ENCODE measurements at places on chromosomes 16 and 17.

DNA sequence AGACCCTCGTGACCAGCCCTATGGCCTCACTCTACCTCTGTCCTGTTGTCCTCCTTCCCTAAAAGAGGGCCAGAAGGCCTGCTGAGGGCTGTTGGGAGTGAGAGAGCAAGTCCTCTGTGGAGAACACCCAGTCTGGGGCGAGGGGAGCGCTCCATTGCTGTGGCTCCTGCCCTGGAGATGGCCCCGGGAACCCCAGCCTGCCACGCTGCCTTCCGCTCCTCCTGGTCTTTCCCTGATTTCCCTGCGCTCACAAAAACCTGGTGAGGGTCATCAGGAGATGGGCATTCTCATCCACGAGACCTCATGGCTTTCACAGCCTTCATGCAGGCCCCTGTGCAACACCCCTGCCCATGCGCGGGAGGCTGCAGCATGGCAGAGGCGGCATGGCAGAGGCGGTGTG is 21.2 kb downstream of the DRC3 start:
- DNase-seq = no peak

- no peak for DNase-seq
Measured at GRCh38 chr16:88654363-88655052, 3.7 kb upstream of the CYBA start.

GRCh38 chr16:78413651-78414050 is 314.2 kb downstream of the WWOX start:
- no peak for DNase-seq

DNA sequence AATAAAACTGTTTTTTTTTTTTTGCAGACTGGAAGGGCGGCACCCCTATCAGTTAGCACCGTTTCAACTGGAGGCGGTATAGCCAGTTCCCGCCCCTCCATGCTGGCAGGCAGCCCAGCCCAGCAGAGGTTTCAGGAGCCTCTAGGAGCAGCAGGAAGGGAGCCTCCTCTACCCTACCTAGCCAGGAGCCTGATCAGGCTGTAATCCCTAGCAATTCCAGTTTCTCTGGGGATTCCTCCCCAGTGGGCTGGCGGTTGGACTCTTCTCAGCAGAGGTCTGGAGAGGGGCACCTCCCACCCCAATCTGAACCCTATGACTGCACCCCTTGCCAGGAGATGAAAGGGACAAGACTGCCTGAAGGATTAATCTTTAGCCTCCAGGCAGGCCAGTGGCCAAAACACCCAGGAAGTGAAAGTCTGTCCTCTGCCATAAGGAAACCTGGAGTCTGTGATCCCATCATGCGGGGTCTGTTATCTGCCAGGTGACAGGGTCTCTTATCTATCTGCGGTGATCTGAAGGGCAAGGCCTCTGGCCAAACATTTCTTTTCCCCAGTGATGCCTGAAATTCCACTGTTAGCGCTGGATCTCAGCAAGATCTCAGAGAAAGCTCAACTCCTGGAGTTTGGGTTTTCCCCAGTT is 4.9 kb upstream of the CDH1 start:
- no peak for DNase-seq

DNA sequence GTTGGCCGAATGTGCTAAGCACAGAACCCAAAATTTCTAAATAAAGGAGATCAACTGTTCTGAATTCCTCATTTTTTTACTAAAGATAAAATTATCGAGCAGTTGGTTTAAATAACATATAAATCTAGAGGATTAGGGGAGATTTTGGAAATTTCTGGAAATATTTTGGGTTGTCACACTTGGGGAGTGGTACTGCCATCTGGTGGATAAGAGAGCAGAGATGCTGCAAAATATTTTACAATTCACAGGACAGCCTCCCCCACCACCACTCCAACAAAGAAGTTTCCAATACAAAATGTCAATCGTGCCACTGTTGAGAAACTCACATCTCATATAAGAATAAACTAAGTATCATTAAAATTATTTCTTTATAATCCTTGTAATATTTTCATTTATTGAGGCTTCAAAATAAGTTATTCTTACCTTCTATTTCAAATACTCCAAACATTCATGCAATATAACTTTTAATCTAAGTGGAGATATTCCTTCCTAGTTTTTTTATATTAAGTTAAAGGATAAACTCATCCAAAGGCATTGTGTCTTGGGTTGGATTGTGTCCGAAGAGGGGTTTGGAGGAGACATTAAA is 17.0 kb upstream of the ABCA8 start:
- no peak for DNase-seq

DNA sequence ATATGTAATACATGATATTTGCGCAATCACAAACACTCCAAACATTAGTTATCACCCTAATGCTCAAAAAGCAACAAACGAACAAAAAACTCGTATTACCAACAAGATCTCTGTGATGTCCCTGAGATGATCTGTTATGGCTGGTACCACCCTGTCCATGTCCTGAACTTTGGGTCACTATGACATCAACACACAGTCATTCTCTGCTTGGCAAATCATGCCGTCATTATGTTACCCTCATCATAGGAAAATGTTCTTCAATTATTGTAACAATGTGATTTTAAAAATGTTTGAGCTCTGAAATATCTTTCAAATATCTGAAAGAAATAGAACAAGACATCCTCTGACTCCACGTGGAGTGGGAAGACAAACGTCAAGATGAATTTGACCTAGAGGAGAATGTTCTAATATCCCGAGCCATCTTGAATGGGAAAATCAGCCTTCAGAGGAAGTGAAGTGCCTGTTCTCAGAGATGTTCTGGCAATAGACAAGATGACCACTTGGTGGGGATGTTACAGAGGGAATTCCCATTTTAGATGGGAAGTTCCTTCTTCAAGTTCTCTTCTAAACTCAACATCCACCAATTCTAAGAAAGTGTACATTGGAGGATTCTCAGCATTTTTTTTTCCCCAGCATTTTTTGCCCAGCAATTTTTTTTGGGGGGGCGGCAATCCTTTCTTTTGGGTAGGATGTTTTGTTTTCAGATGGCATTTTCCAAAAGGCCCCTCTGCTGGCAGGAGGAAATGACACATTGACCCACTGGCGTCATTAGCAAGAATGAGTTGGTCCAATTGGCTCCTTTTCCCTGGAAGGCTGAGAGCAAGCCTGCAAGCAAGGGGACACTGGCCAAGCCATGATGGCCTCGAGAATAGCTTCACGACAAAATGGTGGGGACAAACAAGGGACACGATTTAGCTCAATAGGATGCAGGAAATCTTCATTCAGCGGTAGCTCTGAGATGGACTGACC is 3.7 kb upstream of the HSD17B2 start:
- no peak for DNase-seq

- no peak for DNase-seq
Measured at GRCh38 chr16:13909872-13910303, 10.1 kb upstream of the ERCC4 start.

DNA sequence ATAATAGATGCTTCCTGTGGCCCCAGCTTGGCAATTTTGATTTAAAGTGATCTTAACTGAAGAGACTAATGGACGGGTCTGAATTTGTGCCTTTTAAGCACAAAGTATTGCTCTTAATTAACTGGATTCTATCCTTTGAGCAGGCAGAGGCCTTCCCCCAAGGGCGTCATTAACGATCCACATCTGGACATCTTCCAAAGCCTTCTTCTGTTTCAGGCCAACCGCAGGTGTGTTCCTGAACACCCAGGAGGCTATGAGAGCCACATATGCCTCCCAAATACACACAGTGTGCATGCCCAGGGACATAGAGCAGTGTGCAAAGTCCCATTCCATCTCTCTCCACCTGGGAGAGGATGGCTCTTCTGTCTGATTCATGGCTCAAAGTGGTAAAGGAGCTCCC is 42.3 kb downstream of the MAPT start:
- DNase-seq = no peak

DNA sequence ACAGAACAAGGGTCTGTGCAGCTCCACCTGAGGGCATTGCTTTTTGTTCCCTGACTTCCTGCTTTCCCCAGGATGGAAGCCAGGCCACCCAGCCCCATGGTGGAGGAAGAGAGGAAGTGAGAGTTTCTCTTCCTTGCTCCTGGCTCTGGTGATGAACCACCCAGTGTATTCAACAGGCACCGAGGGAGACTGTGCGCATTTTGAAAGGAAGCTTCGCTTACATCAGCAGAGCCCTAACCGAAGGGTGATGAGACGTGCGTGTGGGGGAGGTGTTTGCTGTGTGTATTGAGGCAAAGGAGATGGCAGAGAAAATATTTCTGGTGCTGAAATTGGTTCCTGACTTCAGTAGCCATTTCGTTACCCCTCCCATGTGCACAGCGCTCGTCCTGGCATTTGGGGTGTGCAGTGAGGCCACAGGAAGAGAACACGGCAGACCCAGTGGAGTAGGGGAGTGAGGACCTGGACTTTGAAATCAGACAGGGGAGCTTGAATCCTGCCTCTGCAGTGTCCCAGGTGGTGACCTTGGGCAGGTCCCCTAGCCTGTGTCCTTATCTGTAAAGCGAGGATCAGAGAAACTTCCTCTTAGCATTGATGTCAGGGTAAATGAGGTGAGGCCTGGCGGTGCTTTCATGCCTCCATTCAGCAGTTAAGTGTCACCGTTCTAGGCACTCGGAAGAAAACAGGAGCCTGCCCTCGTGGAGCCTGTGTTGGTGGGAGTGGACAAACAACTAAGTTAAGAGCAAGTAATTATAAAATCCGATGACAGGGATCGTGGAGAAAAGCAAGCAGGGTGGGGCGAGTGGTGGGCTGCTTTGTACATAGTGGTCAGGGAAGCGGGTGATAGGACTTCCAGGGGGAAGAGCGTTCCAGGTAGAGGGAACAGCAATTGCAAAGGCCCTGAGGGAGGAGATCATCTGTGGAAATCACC is 7.4 kb downstream of the CMIP start:
- peak; percentile 79 for DNase-seq

DNA sequence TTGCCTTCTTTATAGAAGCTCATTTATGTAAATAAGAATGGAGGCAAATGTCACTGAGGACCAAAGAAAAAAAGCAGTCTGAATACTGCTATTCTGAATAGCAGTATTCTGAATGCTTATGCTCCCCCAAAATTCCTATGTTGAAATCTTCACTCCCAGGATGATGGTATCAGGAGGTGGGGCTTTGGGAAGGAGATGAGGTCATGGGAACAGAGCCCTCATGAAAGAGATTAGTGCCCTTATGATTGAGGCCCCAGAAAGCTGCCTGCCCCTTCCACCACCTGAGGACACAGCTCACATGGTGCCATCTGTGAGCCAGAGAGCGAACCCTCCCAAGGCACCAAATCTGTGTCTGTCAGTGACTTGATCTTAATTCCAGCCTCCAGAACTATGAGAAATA is 28.8 kb downstream of the HEATR6 start:
- no peak for DNase-seq

DNA sequence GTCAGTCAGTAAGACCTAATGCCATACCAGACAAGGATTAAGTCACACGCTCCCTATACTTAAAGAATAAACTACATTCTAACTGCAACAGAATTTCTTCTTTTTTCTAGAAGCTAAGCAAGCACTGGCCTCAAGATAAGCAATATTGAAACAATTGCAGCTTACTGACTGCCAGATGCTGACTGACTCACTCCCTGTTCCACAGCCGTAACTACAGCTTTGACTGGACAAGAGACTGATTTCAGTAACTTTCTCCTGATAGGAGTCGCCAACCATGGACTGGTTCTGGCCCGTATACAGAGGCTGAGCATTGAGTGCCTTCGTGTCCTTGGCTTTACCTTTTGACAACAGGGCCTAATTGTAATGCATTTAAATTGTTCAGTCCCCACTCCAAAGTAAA is 67.9 kb downstream of the TRIM37 start:
- DNase-seq = peak; percentile 62

DNA sequence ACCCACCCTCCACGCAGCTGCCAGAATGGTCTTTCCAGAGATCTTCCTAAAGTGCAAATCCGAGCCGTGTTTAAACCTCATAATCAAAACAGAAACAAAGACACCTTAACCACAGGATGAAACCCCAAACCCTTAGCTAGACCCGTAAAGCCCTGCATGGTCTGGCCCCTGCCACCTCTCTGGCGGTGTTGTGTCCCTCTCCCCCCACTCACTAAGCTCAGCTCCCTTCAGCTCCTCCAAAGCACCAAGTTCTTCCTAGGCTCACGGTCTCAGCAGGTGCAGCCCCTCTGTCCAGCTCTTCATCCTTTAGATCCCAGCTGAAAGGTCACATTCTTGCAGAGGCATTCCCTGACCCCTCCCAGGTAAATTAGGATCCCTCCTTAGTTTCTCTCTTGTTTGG is 4.4 kb upstream of the NXPH3 start:
- no peak for DNase-seq

- DNase-seq = no peak
Measured at GRCh38 chr17:41529491-41529915, 1.4 kb upstream of the KRT19 start.

- peak; percentile 86 for DNase-seq
Measured at GRCh38 chr16:80580109-80580832, 39.5 kb downstream of the DYNLRB2 start.

DNA sequence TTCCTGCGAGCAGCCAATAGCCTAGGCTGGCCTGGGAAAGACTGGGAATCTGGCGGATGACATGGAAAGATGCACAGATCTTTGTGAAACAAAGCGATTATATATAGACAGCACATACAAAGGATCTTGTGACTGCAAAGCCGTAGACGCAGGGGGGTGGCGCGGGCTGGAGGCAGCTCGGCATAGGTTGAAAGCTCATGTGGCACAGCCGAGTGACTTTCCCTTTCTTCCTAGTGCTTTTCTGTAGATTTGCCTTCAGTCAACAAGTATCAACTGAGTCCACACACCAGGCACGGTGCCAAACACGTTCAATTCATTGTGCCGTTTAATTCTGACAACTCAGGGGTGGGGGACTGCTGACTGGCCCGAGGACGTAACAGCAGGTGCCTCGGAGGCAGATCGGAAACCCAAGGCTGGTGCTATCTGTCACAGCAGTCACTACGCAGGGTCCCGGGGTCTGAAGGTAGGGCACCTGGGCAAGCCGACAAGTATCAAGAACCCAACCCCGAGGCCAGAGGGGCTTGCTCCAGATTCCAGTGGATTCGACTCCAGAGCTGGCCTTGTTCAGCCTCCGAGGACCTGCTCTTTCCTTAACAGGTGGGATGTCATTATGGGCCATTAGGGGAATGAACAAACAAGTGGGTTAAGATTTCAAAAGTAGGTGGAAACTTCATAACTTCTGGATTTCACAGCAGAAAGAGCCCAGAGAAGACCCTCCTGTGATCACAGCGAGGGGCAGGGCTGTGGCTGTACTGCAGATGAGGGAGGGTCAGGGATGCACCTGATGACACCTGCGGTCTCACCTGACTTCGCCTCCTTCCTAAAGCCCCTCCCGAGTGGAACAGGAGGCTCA is 5.9 kb downstream of the PAM16 start:
- DNase-seq = no peak

- DNase-seq = no peak
Measured at GRCh38 chr16:48450367-48450766, 65.2 kb upstream of the SIAH1 start.

GRCh38 chr16:4373356-4373908 is 1.8 kb downstream of the VASN start:
- DNase-seq = no peak

DNA sequence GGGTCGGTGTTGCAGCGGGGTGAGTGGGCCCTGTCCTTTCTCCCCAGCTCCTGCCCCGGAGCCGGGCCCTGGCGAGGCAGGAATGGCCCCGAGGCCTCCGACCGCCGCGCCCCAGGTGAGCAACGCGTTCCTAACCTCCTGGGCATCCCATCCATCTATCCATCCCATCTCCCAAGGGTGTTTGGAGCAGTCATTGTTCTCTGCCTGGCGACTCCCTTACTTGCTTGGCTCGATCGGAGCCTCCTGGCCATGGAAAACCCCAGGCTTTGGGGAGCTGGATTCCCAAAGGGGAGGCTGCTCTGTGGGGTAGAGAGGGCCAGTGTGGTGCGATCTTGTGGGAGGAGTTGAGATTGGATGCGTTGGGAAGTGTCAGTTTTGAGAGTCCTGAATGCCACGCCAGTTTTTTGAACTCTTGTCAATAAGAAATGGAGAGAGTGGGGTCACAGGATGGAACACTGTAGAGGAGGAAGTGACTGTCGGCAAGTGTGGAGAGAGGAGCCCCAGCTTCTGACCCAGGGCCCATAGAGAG is 684 bp downstream of the ZFP90 start:
- DNase-seq = peak; percentile 42
